ENCODE measurements at places on chromosomes 13 and 19.

DNA sequence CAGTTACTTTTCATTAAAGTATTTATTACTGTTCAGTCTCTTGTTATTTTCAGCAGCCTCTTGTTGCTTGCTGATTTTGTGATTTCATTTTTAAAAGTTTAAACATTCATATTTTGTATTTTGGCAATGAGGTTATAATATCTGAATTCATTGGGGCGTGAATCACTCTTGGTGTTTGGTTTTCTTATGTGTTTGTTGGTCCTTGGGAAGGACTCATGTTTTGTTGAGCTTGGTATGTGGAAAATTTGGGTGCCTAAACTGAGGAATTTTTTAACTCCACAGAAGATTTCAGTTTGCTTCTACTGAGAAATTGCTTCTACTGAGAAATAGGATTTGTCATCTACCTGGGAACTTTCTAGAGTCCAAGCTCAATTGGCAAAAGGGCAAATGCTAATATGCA, 38.2 kb downstream of the PDS5B start:
- no peak for DNase-seq

DNA sequence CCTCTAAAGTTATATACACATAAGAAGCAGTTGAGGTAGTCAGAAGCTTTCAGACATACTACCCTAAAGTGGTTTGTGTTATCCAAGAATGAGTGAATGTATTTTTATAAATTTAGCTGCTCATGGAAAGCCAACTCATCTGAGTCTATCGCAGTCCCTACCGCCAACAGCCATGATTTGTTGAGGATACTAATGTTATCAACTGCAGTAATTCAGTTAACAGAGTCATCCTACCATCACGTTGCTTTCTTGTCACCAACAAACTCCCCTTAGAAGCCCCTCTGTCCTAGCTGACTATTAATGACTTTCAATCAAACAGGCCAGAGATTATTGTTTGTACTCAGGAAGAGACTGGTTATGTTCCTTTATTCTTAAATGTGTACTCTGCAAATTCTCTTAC, 169.9 kb downstream of the DCT start:
- DNase-seq: no peak

GRCh38 chr19:4717191-4717965, 6.3 kb downstream of the DPP9 start:
- no peak for DNase-seq

DNA sequence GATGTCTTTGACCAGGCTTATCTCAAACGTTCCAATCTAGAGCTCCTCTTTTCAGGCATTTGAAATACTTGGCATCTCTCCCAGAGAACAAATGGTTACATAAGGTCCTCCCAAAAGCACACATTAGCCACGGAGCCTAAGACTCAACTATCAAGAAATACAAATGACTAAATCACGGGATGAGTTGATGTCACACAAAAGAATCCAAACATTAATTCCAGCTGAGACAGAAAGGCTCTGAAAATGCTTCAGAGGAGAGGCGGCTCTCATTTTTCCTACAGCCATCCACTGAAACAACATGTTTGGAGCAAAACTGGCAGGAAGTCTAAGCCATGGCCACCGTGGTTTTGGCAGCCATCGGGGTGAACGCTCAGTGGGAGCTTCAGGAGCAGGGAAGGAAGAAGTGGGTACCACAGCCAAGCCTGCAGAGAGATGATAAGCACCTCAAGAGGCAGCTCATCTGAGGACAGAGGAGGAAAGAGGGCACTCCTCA, 122.5 kb downstream of the STK24 start:
- no peak for DNase-seq

DNA sequence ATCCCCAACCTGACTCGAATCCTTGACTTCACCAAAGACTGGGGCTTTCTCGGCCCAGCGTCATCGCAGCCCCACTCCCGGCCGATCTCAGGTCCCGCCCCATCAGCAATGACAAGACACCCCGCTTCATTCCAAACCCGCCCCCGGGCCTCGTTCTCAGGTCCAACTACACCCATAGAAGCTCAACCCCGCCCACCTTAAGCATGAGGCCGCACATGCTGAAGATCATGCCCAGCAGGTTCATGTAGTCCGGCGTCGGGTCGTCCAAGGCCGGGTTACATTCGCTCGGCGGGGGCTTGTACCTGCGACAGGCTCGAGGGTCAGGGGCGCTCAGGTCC, 2.3 kb downstream of the WDR83 start:
- peak; percentile 45 for DNase-seq

GRCh38 chr19:35715355-35715809, 2.4 kb upstream of the KMT2B start:
- DNase-seq: no peak

- no peak for DNase-seq
Observed at GRCh38 chr13:97205465-97205864, 16.7 kb upstream of the MBNL2 start.

GRCh38 chr19:20640545-20640944, 20.8 kb downstream of the ZNF626 start:
- no peak for DNase-seq

GRCh38 chr13:33893559-33893958, 75.6 kb downstream of the RFC3 start:
- DNase-seq: no peak

DNA sequence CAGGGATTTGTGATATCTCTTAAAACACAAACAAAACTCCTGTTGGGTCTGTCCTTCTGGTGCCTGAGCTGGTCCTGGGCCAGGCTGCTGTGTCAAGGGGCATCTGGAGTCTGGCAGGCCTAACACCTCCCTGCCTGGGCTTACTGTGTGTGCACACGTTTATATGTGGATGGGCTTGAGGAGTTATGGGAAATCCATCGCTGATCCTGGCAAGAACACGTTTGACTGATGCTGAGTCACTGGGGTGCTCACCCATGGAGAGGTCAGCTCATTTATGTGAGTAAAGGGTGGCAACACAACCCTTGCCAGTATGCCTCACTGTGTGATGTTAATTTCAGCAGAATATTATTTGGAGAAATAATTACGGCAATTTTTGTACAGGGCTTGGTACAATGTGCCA, 44.5 kb upstream of the PCDH8 start:
- no peak for DNase-seq

- no peak for DNase-seq
Observed at GRCh38 chr19:8457827-8458226, 13.1 kb downstream of the HNRNPM start.

DNA sequence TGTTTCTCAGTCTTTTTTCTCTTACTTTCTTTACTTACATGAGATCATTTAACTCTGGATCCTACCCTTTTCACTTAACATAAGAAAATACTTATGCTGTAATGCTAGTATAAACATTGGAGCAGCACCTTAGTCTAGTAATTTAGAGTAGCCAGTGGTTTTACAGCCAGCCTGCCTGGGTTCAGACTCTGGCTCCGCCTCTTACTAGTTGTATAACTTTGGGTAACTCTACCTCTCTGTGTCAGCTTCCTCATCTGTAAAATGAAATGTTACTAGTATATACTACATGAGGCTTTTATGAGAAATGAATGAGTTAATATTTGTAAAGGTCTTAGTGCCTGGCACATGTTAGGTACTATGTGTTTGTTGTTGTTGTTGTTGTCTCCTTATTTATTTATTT, 5.6 kb downstream of the CDADC1 start:
- no peak for DNase-seq

GRCh38 chr13:75458696-75459422, 23.1 kb downstream of the TBC1D4 start:
- DNase-seq: no peak

DNA sequence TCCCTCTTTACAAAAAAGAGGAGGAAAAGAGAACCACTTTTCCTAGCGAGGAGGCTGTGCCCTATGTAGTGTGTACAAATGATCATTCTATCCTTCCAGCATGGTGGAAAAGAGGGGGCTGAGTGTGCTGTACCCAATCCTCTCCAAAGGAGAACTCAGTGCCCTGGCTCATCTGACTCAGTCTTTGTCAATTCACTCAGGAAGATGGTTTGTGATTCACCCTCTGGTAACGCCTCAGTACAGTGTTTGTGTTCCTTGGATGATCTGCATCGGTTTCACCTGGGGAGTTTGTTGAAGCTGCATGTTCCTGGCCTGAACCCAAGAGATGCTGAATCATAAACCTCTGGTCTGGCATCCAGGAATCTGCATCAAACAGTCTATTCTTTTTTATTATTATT, 18.3 kb upstream of the ENOX1 start:
- DNase-seq: no peak

DNA sequence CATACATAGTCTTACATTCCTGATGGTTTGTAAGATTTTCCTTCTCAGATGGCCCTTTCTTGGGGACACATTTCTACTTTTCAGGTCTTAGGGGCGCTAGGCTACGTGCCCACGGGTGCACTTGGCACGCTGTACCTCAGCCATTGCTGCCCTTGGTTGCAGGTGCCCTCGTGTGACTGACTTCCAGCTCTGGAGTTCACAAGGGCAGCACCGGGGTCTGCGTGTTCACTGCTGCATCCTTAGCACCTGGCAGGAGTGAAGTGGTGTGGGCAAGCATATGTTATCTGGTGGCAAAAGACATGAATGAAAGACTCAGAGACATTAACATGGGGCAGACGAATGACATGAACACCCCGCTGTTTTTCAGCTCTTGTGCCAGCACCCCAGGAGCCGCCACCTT, 13.3 kb upstream of the WDR88 start:
- no peak for DNase-seq

DNA sequence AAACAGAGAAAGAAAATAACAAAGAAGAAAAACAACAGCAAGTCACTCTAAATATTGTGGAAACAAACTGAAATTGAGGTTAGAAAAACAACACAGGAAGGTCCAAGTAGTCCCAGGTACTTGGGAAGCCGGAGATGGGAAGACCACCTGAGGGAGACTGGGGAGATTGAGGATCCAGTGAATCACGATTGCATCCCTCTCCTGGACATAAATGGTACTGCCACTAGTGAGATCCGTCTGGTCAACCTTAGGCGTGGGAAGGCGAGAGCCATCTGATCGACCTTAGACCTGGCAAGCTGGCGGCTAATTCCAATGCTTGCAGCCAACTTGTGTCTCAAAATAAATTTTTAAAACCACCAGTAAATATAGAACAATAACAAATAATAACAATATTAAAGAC, 81.9 kb downstream of the ZNF726 start:
- DNase-seq: no peak

DNA sequence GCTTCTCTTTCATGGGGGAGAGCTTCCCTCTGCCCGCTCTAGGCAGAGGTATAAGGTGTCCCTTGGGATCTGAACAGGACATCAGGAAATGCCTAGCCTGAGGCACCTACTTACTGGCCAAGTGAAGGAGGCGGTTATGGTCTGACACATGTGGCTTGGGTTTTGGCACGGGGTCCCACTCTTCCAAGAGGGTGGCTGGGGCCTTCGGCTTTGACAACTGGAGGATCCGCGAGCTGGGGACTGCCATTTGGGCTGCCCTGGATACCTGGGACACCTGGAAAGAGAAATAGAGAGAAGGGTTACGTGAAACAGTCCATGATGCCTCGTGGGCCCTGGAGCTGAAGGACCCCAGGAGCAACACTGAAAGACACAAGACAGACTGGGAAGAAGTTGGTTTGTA, 22.4 kb upstream of the MIER2 start:
- no peak for DNase-seq

Data from activated T-cell treated with anti-CD3 and anti-CD28 coated beads for 1 hour (primary cell).